ENCODE measurements at places on chromosomes 1 and 21.
A peak's percentile ranks its signal among the peaks of the same experiment; 100 is the strongest.

GRCh38 chr1:243270097-243270864 lies 14.4 kb downstream of the SDCCAG8 start:
- DNase-seq, result no peak

DNA sequence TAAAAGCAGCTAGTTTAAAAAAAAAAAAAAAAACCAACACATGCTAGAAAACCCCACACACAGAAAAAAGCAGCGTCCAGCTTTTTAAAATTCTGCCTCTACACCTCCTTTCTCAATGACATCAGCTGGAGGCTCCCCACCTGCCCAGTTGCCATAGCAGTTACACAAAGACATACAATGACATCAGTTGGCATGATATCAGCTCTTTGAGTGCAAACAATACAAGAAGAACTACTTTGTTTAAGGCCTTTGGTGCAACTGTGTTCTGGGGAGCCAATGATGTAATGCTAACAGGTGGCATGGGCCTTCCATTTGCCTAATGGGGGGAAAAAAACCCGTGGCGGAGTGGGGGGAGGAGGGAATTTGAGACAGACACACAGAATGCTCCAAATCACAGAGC lies 32.9 kb downstream of the DUSP10 start:
- peak; percentile 50 for DNase-seq

DNA sequence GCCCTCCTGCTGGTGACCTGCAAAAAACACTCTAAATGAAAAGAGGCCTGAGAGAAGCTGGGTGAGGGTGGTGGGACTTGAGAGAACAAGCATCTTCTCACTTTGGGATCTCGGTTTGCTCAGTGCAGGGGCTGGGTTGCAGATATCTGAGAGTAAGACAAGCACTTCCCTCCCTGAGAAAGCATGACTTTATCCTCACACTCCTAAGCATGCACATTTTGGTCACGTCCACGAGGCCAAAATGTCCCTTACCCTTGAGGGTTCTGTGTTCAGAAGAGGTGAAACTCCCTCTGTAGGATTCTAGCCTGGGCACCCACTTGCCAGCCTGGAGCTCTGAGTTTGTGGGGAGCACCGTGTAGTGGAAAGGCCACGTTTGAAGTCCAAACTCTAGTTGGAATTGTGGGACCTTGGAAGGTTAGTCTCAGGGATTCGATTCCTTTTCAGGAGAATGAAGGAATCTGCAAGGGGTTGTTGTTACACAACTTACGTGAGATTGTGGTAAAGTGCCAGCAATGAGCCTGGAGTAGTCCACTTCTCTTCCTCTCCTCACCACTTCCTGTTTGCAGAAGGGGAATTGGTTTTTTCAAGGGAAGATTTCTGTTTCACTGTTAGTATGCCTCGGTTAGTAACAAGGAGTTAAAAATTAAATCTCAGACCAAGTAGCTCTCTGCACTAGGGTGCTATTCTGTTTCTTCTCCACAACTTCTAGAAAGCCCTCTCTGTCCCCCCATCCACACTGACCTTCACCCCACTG lies 3.0 kb downstream of the FCAMR start:
- DNase-seq, result no peak

GRCh38 chr1:53219711-53220110 lies 723 bp downstream of the CZIB start:
- no peak for DNase-seq

GRCh38 chr1:164640686-164641352 lies 81.8 kb downstream of the PBX1 start:
- no peak for DNase-seq

DNA sequence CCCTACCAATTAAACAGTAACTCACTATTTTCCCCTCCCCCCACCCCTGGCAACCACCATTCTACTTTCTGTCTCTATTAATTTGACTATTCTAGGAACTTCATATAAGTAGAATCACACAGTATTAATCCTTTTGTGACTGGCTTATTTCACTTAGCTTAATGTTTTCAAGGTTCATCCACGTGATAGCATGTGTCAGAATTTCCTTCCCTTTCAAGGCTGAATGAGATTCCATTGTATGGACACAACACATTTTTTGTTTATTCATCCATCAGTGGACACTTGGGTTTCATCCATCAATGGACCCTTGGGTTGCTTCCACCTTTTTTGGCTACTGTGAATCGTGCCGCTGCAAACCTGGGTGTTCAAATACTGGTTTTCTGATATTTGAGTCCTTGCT lies 41.7 kb downstream of the EIF2D start:
- no peak for DNase-seq

DNA sequence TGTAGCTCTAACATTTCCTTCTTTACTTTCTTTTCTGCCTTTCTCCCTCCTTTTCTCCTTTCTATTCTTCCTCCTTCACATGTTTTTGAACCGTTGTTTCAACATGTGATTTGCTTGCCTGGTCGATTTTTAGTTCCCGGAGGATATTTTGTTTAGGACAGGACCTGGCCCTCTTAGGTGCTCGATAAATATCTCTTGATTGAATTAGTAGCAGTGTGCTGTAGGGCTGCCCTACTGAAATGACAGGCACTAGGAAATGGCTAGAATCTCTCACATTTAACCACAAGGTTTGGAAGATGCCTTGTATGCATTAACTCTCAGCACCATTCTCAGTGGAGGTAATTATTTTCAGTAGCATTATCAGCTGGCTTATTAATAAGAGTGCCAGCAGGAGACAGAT lies 305.6 kb downstream of the PAPPA2 start:
- DNase-seq, result no peak

Measured in activated T-helper 1 cell treated with anti-CD3 and anti-CD28 coated beads, Interleukin-12 subunit alpha, Interleukin-12 subunit beta, Interleukin-2, Interleukin-4 antibody, amounts not matched to agents 30 ng/mL and 10 ng/mL and 1 ng/mL, durations not matched to agents 14 hours and 24 hours and 36 hours (primary cell).